A549 (cell line): ENCODE measurements at places on chromosomes 1 and 21.
A peak's percentile ranks its signal among the peaks of the same experiment; 100 is the strongest.

DNA sequence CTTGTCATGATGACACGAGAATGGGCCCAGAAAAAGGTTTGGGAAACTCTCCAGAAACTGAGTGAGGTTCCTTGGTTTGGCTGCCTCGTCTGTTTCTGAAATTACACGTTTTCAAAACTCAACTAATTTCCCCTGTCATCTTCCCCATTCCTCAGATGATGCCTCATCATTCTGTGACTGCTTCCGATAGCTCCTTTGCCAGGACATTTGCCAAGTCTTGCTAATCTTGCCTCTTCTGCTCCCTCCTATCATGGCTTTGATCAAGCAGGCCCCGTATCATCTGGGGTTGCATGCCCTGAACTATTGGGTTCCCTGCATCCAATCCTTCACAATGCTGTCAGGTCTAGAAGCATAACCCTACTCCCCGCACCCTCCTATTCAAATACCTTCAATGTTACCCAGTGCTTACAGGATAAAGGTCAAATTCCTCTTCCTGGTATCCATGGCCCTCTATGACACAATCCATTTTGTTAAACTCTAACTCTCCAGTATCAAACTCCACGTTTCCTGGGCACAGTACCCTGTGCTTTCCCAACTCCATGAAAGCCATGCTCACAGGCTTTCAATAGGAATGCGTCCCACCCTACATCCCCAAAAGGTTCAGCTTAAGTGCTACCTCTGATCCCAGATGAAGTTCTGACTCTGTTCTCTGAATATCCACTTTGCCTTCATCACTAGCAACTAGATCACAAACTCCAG, 22.2 kb upstream of the TMEM200B start:
- DNase-seq: peak; percentile 19

DNA sequence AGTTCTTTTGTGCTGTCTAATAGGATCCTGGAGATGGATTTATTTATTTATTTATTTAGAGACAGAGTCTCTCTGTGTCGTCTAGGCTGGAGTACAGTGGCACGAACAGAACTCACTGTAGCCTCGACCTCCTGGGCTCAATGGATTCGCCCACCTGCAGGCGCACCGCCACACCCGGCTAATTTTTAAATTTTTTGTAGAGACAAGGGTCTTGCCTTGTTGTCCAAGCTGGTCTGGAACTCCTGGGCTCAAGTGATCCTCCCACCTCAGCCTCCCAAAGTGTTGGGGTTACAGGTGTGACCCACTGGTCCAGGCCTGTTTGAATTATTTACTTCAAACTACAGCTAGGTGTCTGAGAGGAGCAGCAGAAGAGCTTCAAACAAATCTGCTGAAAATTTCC, 9.6 kb upstream of the SPEN start:
- DNase-seq: no peak

- no peak for DNase-seq
Measured at GRCh38 chr1:157226739-157227138, 88.5 kb upstream of the ETV3 start.

GRCh38 chr1:70979881-70980280, 67.7 kb downstream of the PTGER3 start:
- DNase-seq: no peak

DNA sequence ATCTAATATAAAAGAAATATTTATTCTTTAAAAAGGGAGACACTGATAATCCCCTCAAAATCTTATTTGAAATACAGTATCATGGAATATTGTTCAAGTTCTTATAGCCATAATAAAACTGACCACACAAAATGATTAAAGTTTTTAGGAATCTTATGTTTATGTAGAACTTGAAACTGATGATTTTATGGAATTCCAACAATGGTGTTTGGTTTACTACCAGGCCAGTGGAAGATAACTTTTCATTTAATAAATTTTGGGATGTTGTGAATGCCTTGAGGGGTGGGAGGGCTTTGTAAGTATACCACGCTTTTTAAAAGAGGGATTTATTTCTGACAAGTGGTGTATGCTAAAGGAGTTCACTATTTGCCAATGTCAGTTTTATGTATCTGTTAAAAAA, 87.7 kb downstream of the RAB3GAP2 start:
- DNase-seq: no peak

DNA sequence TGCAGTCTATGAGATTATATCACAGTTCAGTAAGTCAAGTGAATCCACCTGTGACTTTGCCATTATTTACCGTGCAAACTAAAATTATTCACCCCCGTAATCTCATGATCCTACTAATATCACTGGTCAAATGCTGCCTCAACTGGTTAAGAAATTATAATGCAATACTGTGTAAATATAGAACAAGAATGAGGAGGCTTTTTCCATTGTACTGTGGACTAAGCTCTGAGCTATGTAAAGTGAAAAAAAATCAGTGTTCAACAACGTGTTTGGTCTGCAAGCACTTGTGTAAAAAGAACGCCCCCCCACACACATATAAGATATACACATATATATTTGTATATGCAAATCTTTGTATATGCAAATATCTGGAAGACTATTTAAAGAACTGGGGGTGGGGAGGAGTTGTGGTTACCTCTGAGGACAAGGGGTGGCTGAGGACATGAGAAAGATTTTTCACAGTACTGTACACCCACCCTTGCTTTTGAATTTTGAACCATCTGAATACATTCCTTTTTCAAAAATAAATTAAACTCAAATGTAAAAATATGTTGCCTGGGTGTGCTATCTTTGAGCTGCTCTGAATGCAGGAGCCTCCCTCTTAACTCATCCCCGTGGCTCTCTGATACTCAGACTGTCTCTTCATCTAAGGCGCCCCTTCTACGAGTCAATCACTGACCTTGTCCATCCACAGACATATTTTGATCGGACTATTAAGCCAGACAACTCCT, 57.0 kb downstream of the PTP4A2 start:
- no peak for DNase-seq

- no peak for DNase-seq
Measured at GRCh38 chr21:43602266-43603232, 56.7 kb downstream of the HSF2BP start.
